Activated CD4-positive, alpha-beta T cell treated with anti-CD3 and anti-CD28 coated beads for 1 hour (primary cell): ENCODE measurements at places on chromosomes 3 and 15.

- DNase-seq = no peak
Measured at GRCh38 chr3:65665915-65666314, 372.8 kb downstream of the MAGI1 start.

DNA sequence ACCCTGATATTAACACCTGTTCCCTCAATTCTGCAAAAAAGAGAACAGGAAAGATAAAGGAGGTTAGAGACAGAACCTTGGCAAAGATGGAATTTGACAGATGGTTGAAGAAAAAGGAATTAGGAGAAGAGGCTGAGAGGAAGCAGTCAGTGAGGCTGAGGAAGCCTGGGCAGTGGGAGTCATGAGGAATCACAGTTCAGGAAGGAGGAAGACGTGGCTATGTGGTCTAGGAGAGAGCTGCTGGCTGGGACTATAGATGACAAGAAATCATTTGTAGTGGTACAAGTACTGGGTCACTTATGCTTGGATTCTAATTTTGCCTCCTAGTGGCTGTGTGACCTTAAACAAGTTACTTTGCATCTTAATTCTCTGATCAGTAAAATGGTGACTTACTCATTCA, 49.0 kb downstream of the LARS2 start:
- no peak for DNase-seq

DNA sequence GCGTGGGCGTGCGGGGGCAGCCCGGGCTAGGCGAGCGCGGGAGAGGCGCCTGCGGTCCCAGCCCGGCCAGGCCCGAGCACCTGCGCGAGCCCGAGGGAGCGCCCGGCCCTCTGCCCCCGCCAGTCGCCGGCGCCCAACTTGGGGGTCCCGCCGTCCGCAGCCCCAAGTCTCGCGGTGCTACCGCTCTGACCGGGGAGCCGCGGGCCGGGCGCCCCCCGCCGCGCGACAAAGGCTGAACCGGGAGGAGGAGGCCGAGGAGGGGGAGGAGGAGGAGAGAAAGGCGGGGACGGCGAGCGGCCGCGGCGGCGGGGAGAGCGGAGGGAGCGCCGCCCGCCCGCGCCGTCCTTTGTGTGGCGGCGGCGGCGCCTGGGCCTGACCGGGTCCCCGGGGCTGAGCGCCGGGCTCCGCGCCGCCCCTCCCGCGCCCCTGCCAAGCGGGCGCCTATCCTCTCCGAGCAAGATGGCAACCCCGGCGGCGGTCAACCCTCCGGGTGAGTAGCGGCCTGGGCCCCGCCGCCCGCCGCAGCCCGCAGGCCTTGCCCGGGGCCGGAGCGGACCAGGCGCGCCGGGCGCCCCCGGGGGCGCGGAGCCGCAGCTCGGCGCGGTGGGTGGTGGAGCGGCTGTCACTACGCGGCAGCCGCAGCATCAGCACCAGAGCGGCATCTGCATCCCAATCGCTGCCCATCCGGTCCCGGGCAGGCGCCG, at the start of gene ARNT2:
ARNT2 (plus strand) TSS at position 326 of the 704 bp plus-strand sequence; CDS start at position 460, 134 bp downstream.
- DNase-seq = no peak

- DNase-seq = no peak
Measured at GRCh38 chr3:8204853-8205650, 296.6 kb upstream of the LMCD1 start.

- DNase-seq = no peak
Measured at GRCh38 chr3:7489417-7489816, 628.5 kb downstream of the GRM7 start.

GRCh38 chr15:95350908-95351307, 979.6 kb upstream of the NR2F2 start:
- DNase-seq = no peak

- DNase-seq = no peak
Measured at GRCh38 chr3:16433701-16434151, 79.8 kb downstream of the RFTN1 start.

- DNase-seq = no peak
Measured at GRCh38 chr3:166071-166470, 30.5 kb upstream of the CHL1 start.

DNA sequence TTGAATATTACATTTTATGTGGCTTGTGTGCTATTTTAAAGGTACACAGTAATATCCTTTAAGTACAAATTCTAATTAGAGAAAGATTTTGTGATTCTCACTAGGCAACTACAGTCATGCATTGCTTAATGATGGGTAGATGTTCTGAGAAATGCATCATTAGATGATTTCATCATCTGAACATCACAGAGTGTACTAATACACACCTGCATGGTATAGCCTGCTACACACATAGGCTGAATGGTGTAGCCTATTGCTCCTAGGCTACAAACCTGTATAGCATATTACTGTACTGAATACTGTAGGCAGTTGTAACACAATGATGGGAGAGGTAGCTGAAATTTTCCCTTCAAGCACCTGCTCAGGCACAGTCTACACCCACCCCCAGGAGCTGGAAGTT, 217.4 kb upstream of the EOMES start:
- no peak for DNase-seq

GRCh38 chr3:123377243-123377740, 71.6 kb downstream of the ADCY5 start:
- DNase-seq = no peak

- DNase-seq = no peak
Measured at GRCh38 chr15:61621146-61621545, 392.0 kb upstream of the RORA start.
